Adipocyte (in vitro differentiated cells): ENCODE measurements at places on chromosomes 7 and 10.

- DNase-seq: no peak
These were observed 26.9 kb upstream of the HHEX start for GRCh38 chr10:92662848-92663247.

- DNase-seq: no peak
These were observed 3.2 kb downstream of the INSIG1 start for GRCh38 chr7:155300641-155301452.

DNA sequence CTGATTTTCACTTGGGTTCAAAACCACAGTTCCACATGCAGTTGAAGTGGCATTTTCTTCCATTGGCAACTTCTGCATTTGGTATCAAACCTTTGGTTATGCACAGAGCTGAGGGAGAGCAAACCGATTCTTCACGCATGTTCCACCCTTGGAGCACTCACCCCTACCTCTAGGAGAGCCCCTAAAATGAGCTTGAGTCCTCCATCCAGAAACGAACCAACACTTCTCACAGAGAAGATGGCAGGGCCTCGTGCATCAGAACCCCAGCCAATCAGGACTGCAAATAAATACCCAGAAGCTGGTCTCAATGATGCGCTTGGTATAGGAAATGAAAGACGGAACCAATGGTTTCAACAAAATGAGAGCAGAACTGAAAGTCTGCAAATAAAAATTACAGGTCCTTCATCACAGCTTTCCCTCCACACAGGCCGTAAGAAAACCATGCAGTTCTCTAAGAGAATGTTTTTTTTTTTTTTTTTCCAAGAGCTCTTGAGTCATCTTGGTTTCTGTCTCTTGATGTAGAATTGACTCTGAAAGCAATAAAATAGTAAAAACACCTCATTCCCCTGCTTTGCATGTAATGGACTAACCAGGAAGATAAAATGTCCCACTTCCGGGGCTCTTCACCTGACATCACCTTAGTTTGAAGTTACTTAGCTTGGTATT, 23.9 kb downstream of the KLF6 start:
- no peak for DNase-seq

DNA sequence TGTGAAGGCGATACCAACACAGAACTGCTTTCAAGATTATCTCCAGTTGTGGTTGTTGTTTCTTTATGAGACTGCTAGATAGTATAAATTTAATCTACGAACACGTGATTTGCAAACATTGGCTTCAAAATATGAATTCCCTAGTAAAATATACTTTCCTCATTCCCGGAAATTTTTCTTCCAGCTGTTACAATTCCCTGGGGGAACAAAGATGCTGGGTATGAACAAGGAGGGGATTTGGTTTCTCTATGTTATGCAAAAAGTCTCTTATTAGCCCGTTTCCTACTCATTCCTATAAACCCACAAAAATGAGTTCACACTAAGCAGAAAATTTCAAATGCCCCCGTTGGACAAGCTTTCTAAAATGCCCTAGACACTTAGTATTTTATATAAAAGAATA, 928.3 kb downstream of the CNTNAP2 start:
- peak; percentile 11 for DNase-seq
